Bronchial epithelial cell (primary cell): ENCODE measurements at places on chromosomes 5 and 9. TPM values are rescaled to one million over a fixed set of nuclear protein-coding genes. Genes with fewer than 3 reads are reported as not detected.

Gene GPX3
- total RNA-seq: 79.0 and 182 TPM in 2 replicates

Gene GHR
- total RNA-seq: 1.3 and 2.4 TPM in 2 replicates

Gene ADAMTSL2
- not detected in 2 replicates for total RNA-seq

Gene MAMDC2
- total RNA-seq: 0.26 and 0.53 TPM in 2 replicates

Gene BDP1
- total RNA-seq: 17.1 and 19.5 TPM in 2 replicates

Gene PCDHGB2
- under 0.01 and 0.26 TPM in 2 replicates for total RNA-seq

Gene RFK
- 22.3 and 28.7 TPM in 2 replicates for total RNA-seq
